ENCODE measurements at places on chromosomes 6 and 20.

DNA sequence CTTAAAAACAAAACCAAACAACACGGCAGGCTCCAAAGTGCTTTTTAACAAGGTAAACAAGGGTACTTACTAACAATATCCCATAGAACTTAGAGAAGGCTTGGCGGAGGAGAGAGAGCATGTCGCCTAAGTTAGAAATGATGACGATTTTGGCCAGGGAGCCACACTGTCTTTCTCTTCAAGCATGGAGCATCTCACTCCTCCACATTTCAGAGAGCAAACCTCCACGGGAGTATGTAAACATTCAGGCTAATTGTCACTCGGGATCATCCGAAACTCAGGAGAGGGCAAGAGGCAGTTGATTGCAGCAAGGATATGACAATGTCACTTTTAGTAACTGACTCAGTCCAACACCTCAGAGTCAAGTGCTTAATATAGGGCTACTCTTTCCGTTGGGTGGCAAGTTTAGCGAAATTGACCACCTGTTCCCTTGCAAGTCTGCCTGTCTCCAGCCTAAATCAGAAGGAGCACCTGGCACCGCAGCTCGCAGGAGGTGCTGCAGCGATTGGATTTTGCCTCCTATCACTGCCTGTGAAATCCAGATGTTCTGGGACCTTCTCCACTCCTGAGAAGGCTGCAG, 65.8 kb upstream of the RPS6KA2 start:
- no peak for DNase-seq

GRCh38 chr20:50546729-50547314, 36.6 kb downstream of the PTPN1 start:
- DNase-seq, result no peak

DNA sequence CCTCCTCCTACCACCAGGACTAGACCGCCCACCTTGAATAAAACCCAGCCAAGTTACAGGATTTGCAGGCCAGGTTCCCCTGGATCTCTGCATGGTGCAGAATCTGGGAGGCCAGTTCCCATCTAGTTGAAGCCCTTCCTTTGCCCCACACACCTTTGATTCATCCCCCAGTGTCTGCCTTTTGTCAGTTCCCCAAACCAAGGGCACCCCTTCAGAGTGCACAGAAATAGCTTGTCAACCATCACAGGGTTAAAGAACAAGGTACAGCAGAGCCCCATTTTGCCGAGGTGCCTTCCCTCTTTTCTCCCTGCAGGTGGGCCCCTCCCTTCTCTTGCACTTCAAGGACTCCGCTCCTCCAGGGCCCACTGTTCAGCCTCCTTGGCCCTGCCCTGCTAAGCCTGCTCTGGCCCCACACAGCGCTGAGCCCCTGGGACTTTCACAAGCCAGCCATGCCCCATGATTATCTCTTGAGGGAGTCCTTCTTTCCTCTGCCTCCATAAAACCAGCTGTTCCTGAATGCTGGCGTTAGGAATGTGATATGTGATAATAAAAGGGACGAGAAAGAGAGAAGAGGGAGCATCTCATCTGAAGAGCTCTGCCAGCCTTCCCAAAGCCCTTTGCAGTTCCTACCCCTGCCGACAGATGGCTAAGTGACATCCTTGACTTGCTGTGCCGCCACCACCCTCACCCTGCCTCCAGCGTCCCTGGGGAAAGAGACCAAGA, 280.3 kb downstream of the CDC5L start:
- DNase-seq, result peak; percentile 58

DNA sequence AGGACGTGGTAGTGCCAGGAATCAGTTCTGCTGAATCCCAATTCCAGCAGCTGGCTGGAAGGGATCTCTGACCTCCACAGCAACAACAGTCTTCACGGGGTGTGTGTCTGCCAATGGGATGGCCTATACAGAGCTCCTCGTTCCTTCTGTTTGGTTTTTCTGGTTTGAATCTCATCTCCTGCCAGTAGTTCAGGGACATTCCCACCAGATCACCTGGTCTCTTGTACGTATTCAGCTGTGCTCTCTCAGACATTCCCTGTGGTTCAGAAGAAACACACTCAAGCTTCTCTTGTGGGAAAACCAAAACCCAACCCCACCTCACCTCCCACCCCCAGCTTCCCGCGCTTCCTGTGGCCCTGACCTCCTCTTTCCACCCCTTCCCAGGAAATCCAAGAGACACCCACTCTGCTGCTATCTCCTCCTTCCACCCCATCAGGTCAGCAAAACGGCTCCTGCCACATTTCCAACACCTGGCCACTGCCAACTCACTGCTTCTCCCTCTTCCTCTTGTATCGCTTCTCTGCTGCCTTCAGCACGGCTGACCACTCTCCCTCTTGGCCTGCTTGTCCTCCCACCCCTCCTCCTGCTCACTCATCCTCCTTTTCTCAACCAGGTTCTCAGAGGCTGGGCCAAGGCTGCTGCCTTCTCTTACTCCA, 63.3 kb upstream of the PTGIS start:
- DNase-seq, result no peak

- DNase-seq, result no peak
Observed at GRCh38 chr6:33994472-33995308, 151.2 kb downstream of the GRM4 start.

GRCh38 chr6:15539722-15540270, 123.0 kb downstream of the DTNBP1 start:
- DNase-seq, result no peak

- no peak for DNase-seq
Observed at GRCh38 chr6:98894810-98895209, 52.9 kb downstream of the FBXL4 start.

- peak; percentile 15 for DNase-seq
Observed at GRCh38 chr20:25389401-25389857, 1.2 kb downstream of the ABHD12 start.

DNA sequence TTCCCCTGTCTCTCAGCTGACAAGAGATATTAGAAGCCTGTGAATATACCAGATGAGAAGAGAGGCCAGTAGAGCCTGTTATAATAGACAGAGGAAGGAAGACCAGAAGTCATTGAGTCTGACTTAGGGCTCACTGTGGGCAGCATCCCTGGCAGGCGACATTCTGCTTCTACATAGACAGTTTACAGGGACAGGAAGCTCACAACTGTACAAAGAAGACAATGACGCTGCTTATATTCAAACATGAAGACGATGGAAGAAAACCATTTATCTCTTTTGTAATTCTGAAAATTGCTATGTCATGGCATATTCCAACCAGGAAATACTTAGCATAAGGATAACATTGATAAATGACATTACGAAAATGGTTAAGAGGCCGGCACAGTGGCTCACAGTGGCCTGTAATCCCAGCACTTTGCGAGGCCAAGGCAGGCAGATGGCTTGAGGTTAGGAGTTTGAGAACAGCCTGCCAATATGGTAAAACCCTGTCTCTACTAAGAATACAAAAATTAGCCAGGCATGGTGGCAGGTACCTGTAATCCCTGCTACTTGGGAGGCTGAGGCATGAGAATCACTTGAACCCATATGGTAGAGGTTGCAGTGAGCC, 170.9 kb downstream of the UBE3D start:
- DNase-seq, result no peak

All from HEK293T (cell line).